ENCODE measurements at places on chromosomes 12 and 14.

GRCh38 chr14:70005281-70005805 lies 126.1 kb downstream of the SMOC1 start:
- peak; percentile 82 for DNase-seq

DNA sequence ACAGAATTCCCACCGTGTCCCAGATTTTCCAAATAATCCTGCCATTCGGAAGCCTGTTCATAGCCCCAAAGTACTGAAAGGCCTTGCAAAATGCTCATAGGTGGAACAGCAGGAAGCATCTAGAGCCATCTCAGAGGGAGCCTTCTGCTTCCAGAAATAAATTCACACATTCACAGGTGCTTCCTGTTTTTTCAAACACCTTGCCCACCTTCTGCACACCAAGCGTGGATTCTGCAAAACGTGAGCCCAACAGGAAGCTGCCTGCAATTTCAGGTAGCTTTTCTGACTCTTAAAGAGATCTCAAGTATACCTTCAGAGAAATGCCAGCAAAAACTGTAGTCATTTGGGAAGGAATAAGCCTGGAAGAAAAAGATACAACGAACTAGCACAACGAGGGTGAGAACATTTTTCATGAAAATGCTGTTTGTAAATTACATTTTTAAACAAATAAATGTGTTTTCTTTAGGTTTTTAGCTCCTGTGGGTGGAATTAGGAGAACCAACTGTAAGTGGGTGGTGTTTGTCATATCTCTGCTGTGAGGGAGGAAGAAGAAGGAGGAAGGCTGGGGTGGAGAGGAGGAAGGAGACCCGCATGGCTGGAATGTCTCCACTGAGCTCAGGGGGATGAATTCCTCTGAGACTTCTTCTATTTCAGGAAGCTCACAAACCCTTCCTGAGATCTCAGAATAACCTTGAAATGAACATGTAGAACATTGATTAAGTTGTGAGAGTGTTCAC lies at the start of gene IFNG-AS1:
Gene IFNG-AS1 (plus strand): TSS at position 264 of the 737 bp plus-strand sequence.
- DNase-seq = no peak

DNA sequence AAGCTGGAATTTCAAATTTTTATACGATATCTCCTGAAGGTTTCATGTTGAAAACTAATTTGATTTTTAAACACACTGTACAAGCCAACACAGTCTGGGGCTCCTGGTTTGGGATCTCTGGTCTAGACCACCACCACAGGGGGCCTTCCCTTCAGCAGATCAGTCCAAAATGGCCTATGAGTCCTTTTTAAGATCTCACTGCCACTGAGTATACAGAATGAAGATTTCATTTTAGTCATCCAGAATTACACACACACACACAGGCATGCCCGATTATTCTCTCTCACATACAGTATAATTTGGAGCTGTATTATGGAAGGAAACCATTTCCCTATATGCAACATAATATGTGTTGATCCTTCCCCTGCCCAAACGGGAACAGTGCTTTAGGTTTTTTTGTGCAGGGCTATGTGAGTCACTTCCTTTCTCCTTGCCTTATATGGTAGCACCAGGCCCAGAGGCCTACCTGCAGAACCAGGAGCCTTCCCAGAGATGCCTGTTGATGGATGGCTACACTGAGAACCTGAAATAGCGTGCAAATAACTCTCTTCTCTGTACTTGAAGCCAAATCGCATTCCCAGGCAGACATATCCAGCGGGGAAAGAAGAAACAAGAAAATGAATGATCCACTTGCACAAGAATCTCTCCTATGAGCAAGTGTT lies 28.1 kb upstream of the WNK1 start:
- no peak for DNase-seq

- DNase-seq = no peak
Measured at GRCh38 chr12:76976777-76977382, 88.5 kb downstream of the E2F7 start.

DNA sequence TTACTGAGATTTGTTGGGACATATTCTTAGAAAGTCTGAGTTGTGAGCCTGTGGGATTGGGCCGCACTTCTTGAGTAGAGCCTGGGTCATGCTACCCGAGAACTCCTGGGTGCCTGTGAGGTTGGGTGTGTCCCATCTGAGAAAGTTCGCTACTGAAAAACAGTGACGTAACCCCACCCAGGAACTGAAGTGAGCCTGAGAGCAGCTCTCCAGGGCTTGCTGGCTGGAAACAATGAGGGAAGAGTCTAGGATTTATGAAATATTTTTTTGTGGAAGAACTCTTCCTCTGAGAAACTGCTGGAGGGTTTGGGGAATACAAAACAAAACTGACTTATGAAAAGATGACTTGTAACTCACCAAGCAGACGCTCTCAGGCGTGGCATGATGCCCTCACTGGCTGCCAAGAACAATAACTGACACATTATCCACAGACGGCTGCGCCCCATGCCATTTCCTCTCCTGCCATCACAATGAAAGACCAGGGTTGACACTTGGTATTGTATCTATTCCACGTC lies 69.2 kb downstream of the RASSF3 start:
- no peak for DNase-seq

- no peak for DNase-seq
Measured at GRCh38 chr12:40216516-40217288, 8.1 kb upstream of the LRRK2 start.

Measured in NCI-H82 (cell line).